Stimulated activated CD4-positive, alpha-beta T cell treated with anti-CD3 and anti-CD28 coated beads, Interleukin-12 subunit alpha, Interleukin-12 subunit beta, amount 100 ng/mL, for 24 hours (primary cell): ENCODE measurements at places on chromosomes 2 and 18.

- DNase-seq, result no peak
Observed at GRCh38 chr2:133975676-133976428, 278.0 kb upstream of the MGAT5 start.

DNA sequence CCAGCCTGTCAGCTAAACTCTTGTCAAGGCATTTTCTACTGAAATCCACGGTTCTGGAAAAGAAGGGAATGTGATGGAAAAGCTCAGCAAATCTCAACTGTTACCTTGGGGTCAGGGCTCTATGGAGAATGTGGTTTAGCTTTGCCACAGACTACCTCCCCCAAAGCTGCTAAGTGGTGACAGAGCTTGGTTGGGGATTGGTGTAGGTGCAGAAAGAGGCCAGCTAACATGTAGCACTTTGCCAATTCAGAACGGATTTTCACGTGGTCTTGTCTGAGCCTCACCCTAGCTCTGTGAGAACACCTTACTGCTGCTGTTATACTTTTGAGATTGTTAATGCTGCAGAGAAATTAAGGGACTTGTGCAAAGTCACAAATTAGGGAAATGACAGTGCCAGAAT lies 331.1 kb downstream of the RND3 start:
- DNase-seq, result no peak

- no peak for DNase-seq
Observed at GRCh38 chr2:241107031-241107783, 5.1 kb upstream of the MTERF4 start.

GRCh38 chr2:106996171-106996769 lies 110.3 kb upstream of the ST6GAL2 start:
- DNase-seq, result no peak

DNA sequence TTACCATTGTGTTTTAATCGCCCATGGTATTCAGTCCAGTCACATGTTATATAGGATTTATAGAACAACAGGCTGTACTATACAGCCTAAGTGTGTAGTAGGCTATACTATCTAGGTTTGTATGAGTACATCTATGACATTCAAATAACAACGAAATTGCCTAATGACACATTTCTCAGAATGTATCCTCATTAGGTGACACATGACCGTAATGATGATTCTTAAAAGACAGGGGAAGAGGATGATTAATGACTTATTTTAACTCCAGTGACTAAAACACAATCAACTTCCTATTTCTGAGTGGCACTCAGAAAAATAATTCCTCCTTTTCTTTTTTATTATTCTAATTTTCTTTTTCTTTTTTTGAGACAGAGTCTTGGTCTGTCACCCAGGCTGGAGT lies 63.0 kb upstream of the ACSL3 start:
- no peak for DNase-seq
